GF-D8 (cell line): ENCODE measurements at places on chromosomes 4 and X.

GRCh38 chr4:137896221-137896737, 345.9 kb downstream of the SLC7A11 start:
- DNase-seq = no peak

DNA sequence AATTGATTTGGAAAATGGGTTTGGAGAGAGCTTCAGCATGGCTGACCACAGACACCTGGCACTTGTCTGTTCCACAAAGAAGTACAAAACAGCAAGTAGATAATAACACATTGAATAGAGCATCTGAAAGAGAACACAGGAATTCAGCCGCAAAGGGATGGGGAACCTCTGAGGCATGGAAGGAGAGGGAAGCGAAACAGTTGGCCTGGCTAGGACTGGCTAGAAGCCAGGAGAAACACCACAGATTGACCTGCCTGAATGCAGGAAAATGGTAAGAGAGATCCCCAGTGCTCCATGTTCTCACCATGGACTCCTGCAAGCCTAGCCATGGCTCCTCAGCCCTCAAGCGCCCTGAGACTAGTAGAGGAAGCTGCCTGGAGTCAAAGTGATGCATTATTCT, 169.7 kb upstream of the SH3RF1 start:
- DNase-seq = no peak

- DNase-seq = no peak
These were observed 29.7 kb downstream of the SLIT2 start for GRCh38 chr4:20281453-20281852.

- DNase-seq = no peak
These were observed 293.5 kb upstream of the FAT1 start for GRCh38 chr4:187017147-187017546.

DNA sequence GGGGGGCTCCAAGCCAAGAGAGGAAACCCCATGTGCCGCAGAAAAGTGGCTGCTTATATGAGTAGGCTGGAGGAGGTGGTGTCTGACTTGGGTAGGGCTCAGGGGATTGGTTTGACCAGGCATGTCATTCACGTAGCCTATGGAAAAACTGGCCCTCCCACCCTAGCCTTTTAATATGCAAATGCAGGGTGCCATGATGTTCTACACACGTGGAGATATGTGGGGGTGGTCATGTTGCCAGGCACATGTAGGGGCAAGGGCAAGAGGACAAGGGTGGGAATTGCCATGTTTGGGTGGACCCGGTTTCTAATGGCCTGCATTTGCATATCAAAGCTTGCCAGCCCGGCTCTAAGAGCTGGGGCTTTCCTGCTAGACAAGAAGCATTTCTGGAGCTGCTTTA, 86.9 kb upstream of the SHISA3 start:
- no peak for DNase-seq

- DNase-seq = no peak
These were observed 117.9 kb downstream of the SH3RF1 start for GRCh38 chr4:169152899-169153298.
